ENCODE measurements at places on chromosomes 1 and 21.

GRCh38 chr1:103283371-103283770 is 175.0 kb upstream of the COL11A1 start:
- no peak for DNase-seq

DNA sequence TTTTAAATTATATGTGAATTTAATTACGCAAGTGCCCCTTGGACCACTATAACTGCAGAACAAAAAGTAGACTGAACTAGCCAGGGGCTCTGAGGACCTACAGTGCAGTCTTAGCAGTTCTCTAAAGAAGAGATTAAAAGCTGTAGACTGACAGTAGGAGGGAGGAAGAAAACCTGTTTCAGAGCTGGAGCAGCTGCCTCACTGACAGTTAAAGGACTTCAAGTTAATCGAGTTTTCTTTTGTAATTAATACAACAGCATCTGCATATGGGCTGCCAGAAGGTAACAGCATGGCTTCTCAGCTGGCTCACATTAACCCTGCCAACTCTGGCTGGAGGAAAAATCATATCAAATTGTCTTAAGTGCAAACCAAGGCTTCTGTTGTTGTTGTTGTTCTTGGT is 19.9 kb downstream of the DSTYK start:
- no peak for DNase-seq

GRCh38 chr1:188429386-188429785 is 1600.6 kb downstream of the PLA2G4A start:
- no peak for DNase-seq

DNA sequence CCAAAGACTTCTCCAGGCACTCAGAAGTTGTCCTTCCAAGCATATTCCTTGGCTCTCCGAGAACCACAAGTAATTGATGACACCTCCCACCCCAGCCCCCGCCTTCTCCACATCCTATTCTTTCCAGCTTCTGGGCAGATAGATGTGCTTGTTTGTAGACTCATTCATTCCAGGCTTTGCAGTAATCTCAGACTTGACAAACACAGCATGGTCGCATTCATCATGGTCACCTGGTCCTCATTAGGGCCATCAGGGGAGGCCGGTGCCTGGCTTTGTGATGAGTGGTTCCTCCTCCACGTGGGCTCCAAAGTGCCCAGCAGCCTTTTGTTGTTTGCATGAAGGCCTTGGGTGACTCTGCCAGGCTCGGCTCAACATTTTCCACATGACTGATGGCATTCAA is 28.5 kb upstream of the KCNE2 start:
- DNase-seq: no peak

- no peak for DNase-seq
Observed at GRCh38 chr1:112418099-112418892, 22.3 kb downstream of the CTTNBP2NL start.

GRCh38 chr1:226582966-226583365 is 34.4 kb downstream of the STUM start:
- DNase-seq: no peak

GRCh38 chr1:114189398-114189797 is 35.7 kb upstream of the SYT6 start:
- no peak for DNase-seq

- no peak for DNase-seq
Observed at GRCh38 chr1:27538793-27539192, 48.8 kb upstream of the WASF2 start.

DNA sequence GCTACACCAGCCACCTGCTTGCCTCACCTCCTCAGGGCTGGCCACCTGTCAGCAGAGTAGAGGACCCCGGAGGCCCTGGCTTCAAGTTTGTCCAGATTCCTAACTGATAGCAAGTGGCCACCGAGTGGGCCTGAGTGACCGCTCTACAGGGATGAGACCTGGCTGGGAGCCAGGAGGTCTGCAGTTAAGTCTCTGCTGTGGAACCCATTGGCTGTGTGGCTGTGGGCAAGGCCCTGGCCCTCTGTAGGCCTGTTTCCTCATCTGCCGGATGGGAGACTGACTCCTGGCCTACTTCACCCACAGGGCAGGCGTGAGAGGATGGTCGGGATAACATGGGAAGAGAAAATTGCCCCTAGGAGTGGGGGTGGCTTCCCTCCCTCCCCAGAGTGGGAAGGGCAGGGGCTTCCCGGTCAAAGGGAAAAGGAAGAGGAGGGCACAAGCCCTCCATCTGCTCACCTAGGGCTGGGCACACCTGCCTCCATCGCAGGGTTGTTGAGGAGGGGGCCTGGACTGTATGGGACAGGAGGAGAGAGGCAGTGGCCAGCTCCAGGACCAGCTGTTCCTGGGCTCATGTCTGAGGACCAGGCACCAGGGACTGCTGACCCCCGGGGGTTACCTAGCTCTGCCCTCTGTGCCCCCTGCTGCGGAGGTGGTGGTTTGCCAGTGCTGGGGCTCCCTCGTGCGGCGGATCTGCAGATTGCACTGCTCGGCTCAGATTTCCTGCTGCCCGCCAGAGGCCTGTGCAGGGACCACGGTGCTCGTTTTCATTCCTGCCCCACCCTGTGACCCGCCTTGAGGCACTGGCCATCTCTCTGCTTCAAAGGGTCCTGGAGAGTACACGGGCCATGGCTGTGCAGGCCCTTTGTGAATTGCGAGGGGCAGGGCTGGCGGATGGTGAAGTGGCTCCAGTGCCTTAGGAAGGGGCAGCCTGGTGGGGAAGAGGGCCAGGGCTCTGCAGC is 9.1 kb upstream of the MTFR1L start:
- DNase-seq: peak; percentile 88

- no peak for DNase-seq
Observed at GRCh38 chr1:66521721-66522365, 12.1 kb upstream of the SGIP1 start.

- peak; percentile 39 for DNase-seq
Observed at GRCh38 chr1:26959722-26960624, at the start of gene KDF1. KDF1 (minus strand) TSS chr1:26960468; CDS start chr1:26952380, 8,088 bp downstream.

DNA sequence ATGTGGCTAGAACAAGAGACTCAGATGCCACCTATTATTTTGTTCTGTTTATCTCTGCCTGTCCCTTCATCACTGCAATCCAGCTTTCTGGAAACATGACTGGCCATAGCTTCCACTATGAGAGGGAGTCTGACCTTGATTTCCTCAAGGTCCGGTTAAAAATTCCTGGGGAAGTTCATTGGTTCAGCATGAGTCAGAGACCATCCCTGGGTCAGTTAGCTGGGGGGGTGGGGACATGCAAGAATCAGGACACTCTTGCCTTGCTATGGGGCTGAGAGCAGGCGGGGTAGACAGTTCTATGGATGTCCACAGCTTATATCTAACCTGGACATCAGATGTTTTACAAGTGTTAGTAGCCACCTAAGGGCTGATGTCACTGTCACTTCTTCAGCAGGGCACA is 81.1 kb downstream of the TENT5C start:
- DNase-seq: no peak

DNA sequence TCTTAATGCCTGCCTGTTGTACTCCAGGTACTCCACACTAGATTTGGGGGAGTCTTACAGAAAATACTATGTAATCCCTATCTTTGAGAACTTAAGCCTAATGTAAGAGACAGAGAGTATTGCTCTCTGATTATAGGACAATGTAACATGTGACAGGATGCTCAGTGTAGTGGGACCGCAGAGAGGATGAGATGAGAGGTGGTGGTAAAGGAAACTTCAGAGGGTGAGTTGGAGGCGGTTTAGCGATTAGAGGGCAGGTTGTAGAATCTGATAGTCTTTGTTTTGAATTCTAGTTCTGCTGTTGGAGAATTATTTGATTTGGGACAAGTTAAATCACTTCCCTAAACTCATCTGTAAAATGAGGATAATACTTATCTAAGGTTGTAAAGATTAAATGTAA is 5.4 kb downstream of the SOAT1 start:
- peak; percentile 18 for DNase-seq

DNA sequence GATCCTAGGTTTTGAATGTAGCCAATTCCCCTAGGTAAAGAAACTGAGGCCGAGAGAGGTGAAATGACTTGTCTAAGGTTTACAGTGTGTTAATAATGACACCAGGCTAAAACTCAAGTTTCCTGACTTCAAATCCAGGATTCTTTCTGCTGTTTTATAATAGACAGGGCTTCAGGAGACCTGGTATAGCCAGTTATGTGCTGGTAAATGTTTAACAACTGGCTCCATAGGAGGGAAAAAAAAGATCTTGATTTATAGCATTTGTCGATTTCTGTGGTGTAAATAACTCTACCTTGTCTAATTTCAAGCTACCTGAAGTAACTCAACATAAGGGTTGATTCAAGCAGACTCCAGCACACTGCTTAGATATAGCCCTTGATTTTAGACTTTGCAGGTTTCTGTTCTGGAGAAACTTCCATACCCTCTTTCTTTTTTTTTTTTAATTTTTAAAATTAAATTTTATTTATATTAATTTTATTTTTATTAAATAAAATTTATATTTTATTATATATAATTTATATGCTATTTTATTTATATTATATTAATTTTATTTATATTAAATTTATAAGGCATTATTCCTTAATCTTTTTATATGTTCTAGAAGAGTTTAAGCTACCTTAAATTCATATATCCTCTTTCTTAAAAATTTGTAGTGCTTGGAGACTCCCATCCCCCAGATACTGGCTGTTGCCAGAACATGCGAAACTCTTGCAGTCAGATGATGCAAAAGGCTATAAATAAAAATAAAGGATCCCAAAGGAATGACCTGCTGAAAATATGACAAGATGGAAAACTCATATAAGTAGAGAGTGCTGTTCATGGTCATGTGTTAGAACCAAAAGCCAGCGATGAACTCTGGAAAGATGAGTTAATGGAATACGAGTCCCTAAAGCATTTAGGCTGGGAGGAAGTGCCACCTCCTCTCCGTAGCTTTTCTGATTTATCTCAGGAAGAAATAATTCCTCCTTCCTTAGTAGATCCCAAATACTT is 35.4 kb upstream of the SRSF10 start:
- no peak for DNase-seq

GRCh38 chr21:21019681-21020080 is 21.5 kb downstream of the NCAM2 start:
- DNase-seq: no peak

- no peak for DNase-seq
Observed at GRCh38 chr1:74222701-74223100, 12.5 kb upstream of the TNNI3K start.

DNA sequence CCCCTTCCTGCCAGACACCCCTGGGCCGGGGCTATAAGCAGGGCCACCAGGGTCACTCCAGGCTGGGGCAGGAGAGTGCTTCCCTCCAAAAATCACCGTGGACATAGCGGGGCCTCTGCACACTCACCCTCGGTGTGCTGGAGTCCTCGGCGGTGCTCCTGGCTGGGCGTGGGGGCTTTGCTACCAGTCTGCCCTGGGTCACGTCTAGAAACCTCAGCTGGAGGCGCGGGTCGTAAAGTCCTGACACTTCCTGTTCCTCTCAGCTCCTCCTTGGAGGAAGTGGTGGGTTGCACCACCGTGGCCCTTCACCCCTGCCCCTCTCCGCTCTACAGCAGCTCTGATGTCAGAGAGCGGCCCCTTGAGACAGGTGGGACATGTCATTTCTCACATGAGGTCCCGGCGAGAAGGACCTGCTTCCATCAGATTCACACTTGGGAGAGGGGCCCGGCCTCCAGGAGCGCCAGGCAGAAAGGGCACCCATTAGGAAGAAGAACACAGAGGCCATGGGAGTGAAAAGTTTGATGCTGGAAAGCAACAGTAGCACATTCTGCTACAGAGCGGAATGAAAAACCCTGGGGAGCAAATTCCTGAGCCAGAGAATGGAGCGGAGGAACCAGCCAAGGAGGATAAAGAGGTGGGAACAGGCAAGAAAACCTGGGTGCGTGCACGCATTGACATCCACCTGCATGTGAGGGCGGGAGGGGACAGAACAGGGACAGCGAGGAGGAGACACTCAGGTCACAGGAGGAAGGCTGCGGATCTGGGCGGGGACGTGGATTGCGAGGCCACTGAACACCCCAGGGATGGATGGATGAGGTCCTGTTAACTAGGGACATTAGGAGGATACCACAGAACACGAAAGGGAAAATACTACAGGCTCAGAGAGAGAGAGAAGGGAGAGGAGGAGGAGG is at the start of gene ITGB2:
Gene ITGB2 (minus strand): TSS at position 206 of the 911 bp plus-strand sequence. CDS start 10,117 bp downstream, outside the sequence.
- DNase-seq: peak; percentile 77

DNA sequence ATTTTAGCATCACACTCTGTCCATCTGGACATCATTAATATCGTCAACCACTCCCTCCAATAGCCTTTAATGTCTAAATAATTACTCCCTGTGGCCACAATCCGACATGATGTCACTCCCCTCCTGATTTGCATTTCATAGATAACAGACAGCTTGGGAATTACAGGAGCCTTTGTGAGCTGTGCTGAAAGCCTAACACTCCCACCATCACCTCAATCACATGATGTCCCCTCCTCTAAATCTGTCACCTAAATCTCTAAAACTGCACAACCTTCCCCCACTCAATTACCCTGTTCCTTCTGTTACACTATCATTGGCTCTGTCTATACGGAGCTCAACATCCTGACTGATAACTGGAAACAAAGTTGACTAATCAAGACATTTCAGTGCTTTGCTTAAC is 14.3 kb downstream of the NHLH2 start:
- no peak for DNase-seq

DNA sequence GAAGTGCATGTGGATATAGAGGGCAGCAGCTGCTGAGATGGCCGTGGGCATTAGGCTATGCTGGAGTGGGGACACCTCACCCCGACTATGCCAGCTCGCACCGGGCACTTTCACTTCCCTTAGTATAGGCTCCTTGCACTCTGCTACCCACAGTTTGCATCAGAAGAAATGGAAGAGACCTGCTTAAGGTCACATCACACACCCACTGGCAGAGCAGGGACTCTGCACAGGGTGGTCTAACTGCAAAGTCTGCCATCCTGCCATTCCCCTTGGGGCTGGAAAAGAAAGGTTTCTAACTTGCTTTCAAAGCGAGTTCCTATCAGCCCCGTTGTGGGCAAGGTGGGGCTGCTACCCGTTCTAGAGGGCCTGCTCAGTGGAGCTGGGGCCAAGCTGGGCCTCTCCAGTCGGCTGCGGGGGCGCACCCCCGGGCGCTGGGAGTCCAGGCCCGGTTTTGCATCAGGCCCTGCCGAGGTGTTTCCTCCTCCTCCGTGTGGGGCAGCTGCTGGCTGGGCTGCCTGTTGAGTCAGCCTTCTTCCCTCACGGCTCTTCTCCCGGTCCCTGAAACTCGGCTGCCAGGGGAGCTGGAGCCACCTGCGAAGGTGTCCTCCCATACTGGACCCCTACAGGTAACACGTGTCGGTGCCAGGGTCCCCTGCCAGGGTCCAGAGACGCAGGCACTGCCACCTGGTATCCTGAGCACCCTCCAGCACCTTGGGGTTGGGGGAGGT is at the start of gene SYTL1:
Gene SYTL1 (plus strand): TSS at position 498 of the 728 bp plus-strand sequence. CDS start 3,313 bp downstream, outside the sequence.
- DNase-seq: peak; percentile 68
